ENCODE measurements at places on chromosomes 13 and 19. TPM values are rescaled to one million over a fixed set of nuclear protein-coding genes. Genes with fewer than 3 reads are reported as not detected.

Gene ZNF585A
- 13.2 TPM for total RNA-seq

Gene RASAL3
- 1.9 TPM for total RNA-seq

Gene SIGLEC12
- 0.06 TPM for total RNA-seq

Gene MBD3L1
- not detected for total RNA-seq

Gene EDNRB
- 287 TPM for total RNA-seq

Gene PSG2
- total RNA-seq, result 0.44 TPM
